ENCODE measurements at places on chromosomes 4 and X.

DNA sequence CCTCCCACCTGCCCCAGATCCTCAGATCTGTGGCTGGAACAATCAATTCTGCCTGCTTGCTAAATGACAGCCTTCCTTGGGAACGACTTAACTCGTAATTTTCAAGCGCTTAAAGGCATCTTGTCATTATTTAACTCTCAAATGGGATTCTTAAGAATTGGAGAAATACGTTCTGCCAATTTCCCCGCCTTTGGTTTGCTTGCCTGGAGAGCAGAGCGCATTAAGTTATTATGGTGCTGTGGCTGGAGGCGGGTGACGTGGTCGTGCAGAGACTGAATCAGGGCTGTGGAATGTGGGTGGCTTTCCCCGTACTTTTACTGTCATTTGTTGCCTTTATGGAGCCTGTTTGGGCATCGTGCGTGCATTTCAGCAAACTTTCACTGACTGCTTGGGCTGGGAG is 78.9 kb upstream of the PSAPL1 start:
- peak; percentile 61 for DNase-seq

- no peak for DNase-seq
Observed at GRCh38 chrX:39150220-39150619, 349.0 kb downstream of the MID1IP1 start.

- no peak for DNase-seq
Observed at GRCh38 chrX:106608016-106608415, 3.8 kb upstream of the RADX start.

DNA sequence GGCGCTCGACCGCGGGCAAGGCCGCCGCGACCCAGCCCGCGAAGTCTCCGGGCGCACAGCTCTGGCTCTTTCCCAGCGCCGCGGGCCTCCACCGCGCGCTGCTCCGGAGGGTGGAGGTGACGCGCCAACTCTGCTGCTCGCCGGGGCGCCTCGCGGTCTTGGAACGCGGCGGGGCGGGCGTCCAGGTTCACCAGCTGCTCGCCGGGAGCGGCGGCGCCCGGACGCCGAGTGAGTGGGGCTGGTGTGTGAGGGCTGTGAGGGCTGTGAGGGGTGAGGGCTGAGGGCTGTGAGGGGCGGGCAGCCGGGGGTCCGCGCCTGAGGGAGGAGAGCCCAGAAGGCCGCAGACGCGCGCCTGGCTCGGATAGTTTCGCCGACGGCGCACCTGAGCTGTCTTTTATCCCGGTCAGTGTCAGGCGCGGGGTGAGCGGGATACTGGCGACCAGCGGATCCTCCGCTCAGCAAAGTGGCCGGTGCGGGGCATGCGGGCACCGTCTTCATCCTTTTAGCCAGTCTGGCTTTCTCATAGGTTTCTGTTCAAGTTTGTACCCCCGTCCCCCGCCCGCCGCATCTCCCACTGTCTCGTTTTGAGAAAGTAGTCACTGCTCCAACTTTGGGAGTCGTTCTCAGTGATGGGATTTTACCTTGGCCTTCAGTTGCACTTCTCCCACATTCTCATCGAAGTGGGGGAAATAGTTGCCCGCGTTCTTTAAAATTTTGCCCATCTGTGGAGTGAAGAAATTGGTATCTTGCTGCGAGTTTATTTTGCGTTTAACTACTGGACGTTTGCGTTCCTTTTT is 586 bp downstream of the HERC5 start:
- peak; percentile 13 for DNase-seq

GRCh38 chrX:49171752-49172279 is at the start of gene PLP2:
PLP2 (plus strand) TSS chrX:49171898; CDS start chrX:49172001, 103 bp downstream.
- peak; percentile 43 for DNase-seq

- no peak for DNase-seq
Observed at GRCh38 chrX:84487365-84488353, 14.6 kb downstream of the HDX start.

DNA sequence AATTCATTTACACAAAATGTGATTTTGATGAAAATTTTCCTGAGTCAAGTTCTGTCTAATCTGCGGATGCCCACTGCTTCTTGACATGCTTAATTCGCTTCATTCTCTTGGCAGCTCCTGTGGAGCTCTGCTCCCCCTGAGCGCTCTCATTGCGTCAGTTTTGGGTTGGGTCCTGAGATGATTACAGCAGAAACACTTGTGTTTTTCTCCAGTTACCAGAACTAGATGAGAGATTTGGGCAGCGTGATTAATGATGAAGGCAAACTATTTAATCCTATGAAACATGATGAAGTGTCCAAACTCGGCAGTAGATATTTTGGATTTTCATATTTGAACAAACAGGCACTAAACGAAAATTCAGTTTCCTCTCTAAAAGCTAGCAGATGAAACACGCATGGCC is 4.2 kb upstream of the CXCL1 start:
- peak; percentile 54 for DNase-seq

All from fibroblast of skin of scalp (primary cell).